ENCODE measurements at places on chromosomes 2 and 18. TPM values are rescaled to one million over a fixed set of nuclear protein-coding genes. Genes with fewer than 3 reads are reported as not detected.
A peak's percentile ranks its signal among the peaks of the same experiment; 100 is the strongest.

FIGN gene
- total RNA-seq = 13.2 TPM

RND3 gene
- 18.5 TPM for total RNA-seq

PCGF1 gene
- 18.3 TPM for total RNA-seq

SLC9A4 gene
- not detected for total RNA-seq

- peak; percentile 78 for DNase-seq
Measured at GRCh38 chr2:134120733-134121630, 132.9 kb upstream of the MGAT5 start.

DNA sequence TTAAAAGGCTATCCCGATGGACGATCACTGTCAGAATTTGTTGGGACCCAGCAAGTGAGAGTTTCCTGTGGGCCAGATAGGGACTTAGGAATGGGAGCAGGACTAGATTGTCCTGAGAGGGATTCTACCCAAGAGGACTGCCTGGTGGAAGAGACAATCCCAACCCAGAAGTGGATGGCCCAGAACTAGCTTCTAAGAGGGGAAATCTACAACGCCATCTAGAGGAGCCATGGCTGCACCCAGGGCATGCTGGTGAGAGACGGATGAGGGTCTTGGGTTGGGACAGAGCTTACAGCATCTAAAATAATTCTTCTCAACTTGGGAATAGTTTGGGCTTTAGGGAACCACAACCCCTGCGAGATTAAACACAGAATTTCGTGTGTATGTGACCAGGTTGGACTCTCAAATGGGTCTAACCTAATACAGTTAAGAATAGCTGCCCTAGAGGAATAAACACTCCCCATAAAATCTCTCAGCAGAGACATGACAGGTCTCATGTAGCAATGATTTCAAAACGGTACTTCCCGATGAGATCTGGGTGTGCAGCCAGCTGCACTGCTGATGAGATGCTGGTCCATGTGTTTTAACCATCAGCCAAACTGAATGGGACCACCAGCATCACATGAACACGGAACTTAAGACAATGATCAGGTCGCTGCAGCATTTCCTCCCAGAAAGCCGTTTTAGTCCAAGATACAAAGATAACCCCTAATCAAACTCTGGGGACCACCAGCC, 50.8 kb downstream of the CCBE1 start:
- no peak for DNase-seq

DNA sequence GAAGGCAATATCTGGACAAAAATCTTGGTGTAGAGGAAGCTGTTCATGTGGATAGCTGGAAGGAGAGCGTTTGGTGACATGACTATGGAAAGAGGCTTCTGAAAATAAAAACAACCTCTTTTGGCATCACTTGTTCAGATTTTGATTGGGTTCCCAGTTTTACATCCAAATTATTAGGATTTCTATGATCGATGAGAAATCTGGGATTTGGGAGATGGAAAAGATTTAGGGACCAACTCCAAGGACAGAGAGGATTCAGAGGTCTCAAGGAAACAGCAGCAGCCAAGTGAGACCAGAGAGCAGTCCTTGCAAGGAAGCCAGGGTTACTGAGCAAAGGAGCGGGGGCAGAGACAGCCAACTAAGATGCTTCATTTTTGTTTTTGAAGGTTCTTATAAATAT, 441.7 kb downstream of the TRIB2 start:
- no peak for DNase-seq

DNA sequence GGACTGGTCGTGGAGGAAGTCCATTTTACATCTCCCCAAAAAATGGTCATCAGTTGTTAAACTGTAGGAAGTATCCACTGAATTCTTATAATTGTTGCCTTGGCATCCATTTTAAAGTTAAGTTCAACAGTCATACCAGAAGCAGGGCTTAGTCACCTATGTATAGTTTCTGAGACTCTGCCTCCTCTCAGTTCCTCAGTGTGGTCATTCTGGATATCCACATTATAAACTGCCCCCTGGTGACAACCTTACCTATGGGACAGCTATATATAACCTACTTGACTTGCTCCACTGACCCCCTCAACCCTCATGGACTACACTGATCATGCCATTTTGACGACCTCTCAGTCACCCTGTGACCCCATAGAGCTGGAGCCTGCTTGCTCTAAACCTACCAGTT, 617.0 kb downstream of the LRP1B start:
- no peak for DNase-seq

- DNase-seq = no peak
Measured at GRCh38 chr2:54529935-54530334, 73.8 kb downstream of the SPTBN1 start.

- no peak for DNase-seq
Measured at GRCh38 chr2:33873076-33873605, 274.0 kb upstream of the FAM98A start.

GRCh38 chr2:197201874-197202273, 108.7 kb downstream of the ANKRD44 start:
- DNase-seq = no peak

DNA sequence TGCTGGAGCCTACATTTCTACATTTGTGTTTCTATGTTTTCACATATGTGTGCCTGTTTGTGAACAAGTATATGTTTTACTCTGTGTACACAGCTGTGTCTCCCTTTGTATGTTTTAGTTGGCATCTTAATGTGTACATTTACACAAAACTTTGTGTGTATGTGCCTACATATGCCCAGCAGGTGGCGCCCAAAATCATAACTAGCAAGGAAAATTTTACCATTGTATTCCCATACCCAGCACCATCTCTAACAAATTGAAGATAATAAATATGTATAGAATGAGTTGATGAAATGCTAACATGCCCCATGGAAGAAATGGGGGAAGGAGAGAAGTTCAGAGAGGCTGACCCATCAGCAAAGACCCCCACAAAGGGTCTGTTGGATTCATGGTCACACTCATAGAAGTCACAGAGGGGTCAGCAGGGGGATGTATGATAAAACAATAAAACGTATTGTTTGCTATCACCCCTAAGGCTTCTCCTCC, 48.1 kb downstream of the PKDCC start:
- peak; percentile 82 for DNase-seq

All from left cardiac atrium (tissue), 4 donors.